ENCODE measurements at places on chromosomes 2 and 18.

GRCh38 chr2:100813527-100813926, 6.4 kb upstream of the NPAS2 start:
- DNase-seq = no peak

DNA sequence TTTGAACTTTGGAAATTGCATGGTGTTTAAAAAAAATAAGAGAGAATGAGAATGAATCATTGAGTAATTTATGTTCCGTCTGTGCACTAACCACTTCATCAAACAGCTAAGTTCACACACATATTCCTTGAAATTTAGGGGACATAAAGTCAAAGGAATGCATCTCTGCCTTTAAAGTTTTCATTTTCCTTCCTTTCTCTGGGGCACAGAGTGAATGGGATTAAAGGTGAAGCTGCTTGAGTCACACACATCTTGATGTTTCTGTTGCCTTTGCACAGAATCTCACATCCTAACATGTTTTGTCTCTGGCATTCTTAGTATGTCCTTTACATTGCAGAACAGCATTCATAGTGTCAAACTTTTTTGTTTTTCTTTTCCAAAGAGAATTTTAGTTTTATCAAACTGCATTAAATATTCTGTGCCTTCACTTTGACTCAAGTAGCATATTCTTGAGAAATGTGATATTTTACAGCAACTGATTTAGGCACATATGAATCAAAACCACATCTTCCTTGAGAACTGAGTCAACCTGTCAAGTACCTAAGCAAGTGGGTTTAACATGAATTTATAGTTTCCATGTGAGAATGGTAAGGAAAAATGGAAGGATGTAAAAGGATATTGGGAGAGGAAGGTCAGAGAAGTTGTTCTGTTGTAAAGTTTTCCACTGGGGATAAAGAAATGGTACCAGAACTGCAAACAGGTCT, 169.1 kb upstream of the THUMPD2 start:
- no peak for DNase-seq

- no peak for DNase-seq
Observed at GRCh38 chr2:45343251-45344017, 267.6 kb downstream of the SRBD1 start.

- DNase-seq = no peak
Observed at GRCh38 chr18:76988827-76989646, 143.5 kb downstream of the MBP start.

- DNase-seq = no peak
Observed at GRCh38 chr18:76499021-76499420, 4.0 kb upstream of the ZNF516 start.

DNA sequence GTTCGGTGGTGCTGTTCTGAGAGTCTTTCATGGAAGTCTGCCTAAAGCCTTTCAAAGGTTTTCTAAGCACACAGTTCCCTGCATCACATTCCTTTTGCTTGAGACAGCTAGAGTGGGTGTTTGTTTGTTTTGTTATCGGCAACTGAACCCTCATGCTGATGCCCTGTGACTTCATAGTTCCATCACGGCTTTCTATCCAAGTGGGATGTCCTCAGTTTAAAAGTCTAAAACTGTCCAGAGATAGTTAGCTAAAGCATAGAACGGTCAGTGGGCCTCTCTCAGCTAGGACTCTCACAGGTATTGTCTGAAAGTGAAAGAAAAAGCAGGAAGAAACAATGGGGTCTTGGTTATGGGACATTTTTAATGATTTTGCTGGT, 337.3 kb downstream of the OSR1 start:
- no peak for DNase-seq

GRCh38 chr2:97669448-97669847, at the start of gene C2orf92:
C2orf92 (plus strand) TSS chr2:97669713; CDS start chr2:97669789, 76 bp downstream.
- no peak for DNase-seq

- DNase-seq = no peak
Observed at GRCh38 chr18:28459587-28459986, 282.7 kb upstream of the CDH2 start.

DNA sequence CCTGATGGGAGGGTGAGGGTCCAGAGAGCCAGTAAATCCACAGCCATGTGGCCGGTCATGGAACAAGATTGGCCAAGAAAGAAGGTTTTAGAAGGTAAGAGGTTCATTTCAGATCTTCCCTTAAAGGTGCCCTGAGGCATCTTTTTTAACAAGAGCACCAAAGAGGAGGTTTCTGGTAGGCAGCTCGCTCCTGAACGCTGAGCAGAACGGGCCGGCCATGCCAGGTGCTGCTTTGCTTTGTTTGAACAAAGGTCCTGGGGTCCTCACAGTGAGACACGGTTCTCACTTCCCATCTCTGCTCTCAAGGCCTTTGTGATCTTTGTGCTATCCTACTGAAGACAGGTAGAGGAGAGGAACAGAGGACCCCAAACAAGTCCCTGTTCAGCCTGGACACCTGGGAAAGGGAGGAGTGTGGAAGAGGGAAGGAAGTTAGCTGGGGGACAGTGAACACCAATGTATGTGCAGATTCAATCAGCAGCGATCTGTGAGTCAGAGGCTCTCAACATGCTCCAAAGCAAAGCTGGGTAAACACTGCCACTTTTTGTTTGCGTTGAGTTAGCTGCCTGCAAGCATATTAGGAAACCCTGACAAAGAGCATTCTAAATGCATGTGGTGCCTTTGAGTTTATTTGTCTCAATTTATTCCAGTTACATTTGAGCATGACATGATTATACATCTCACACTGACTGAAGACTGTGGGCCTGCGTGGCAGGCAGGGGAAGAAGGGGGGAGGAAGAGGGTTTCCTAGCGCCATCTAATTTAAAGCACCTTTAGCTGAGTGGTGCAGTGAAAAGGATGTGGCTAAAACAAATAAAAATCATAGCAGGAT, 102.4 kb downstream of the ASB1 start:
- DNase-seq = no peak

DNA sequence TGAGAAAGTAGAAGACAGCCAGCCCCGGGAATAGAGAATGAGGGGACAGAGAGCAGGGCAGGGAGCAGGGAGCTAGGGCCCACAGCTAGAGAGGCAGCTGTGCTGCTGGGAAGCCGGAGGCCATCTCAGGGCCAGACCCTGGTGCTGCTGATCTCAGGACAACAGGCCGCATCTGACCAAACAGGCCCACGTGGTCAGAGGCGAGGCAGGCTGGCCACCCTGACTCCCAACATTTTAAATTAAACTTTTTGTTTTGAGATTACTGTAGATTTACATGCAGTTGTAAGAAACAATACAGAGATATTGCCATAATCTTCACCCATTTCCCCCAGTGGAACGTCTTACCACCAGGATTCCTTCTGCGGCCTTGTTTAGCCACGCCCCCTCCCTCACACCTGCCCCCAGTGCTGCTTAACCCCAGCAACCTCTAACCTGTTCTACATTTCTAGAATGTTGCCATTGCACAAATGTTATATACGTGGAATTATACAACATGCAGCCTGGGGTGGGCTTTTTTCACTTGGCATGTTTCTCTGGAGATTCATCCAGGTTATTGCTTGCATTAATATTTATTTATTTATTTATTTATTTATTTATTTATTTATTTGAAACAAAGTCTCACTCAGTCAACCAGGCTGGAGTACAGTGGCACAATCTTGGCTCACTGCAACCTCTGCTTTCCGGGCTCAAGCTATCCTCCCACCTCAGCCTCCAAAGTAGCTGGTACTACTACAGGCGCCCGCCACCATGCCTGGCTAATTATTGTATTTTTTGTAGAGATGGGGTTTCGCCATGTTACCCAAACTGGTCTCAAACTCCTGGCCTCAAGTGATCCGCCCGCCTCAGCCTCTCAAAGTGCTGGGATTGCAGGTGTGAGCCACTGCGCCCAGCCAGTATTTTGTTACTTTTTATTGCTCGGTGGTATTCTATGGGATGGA, 48.6 kb upstream of the GPR17 start:
- no peak for DNase-seq

- DNase-seq = no peak
Observed at GRCh38 chr2:111157071-111157661, 36.5 kb downstream of the BCL2L11 start.

DNA sequence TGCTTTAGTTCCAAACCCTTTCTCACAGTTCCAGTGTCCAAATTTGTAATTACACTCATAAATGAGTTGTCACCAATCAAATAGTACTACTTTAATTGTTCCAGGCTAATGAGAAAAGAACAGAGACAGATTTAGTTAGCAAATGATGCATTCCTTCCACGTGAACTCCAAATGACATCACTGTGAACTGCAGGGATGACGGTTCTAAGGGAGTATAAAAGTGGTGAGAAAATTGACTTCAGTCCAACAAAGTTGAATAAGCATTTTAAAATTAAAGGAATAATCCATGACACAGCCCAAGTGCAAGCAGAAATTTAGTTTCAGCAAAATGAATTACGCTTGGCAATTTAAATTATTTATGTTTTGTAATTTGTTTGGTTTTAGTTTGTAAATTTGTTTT, 102.0 kb upstream of the LRATD1 start:
- no peak for DNase-seq

DNA sequence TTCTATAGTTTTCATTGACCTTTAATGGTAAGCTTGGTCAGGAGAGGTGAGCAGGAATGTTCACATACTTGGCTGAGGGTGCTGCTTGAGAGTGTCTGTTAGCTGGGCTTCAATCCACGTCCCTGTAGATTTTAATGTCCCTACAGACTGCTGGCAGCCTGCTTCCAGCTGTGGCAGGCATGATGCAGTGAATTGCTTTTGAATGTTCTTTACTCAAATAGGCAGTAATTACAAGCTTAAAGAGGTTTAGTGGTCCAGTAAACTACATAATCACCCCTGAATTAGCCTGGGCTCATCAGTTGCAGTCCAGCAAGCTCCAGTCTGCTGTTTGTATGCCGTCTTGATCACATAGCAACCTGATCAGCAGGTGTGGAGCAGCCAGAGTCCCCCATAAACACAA, 102.1 kb downstream of the MEIS1 start:
- no peak for DNase-seq

DNA sequence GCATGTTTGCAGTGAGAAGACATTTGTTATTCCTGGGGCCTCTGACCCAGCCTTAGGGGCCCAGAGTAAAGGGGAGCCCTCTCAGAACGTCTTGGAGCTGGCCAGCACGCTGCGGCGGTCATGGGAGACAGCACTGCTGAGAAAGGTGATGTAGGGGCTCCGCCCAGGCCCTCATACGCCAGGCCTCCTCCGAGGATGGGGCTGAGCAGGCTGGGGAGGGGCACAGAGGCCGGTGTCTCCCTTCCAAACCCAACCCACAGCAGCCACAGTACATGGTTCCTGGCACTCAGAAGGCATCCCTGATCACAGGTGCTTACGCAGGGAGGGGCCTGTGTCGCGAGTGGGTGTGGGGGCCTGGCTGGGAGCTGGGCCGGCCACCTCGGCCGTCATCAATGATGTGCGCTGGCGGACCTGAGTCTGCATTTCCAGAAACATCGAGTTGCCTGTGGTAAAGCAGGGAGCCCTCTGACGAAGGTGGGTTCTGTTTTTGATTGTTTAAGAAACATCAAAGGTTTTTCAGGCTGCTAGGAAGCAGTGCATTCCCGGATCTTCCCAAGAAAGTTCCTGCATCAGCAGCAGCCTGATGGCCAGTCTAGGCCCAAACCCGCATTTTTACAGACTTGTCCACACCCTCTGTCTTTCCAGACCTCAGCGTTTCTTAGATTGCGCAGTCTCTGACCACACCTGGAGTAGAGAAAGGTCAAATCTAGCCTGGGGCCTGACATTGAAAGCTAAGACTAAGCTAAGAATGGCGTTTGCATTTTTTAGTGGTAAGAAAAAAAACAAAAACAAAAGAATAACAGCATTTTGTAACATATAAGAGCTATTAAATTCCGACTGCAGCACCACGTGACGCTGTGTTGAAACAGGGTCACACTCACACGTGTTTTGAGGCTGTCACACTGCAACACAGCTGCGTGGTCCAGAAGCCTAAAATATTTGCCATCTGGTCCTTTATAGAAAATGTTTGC, 51.2 kb upstream of the PXDN start:
- no peak for DNase-seq

GRCh38 chr2:7060156-7060555, 142.9 kb downstream of the RNF144A start:
- no peak for DNase-seq

DNA sequence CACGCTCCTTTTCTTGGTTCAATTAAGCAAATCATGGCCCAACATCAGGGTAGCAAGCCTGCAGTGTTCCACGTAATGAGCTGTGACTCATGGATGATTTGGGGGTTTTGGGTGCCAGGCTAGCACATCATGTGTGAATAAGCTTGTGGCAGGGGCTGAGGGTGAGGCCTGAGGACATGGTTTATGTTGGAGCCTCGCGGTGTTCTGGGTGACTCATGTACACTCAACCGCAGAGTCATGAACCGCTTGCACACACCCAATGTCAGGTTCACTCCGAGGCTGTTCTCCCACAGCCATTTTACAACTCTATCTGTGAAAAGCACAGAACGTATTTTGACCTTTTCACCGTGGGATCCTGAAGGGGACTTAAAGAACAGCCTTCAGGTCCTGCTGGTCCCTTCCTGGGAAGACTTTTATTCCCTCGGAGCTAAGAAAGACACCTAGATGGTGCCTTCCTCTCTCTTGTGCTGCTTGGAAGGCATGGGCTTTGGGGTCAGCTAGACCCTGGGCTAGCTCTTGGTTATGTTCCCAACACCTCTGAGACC, 139.9 kb upstream of the ZEB2 start:
- DNase-seq = peak; percentile 68

DNA sequence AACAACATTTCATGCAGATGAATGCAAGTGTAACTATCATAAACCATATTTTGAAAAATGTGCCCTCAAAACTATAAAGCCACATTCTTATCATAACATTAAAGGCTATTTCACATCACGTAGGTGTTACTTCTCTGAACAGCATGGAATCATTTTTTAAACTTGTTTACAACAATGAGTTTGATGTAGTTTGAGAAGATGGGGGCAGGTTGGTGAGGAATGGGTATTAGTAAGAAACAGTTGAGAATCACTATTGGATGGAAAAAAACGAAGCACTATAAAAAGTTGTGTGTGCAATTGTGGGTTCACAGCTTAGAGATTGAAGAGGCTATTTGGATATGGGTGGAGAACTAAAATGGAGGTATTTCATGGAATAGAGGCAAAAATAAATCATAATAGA, 569.1 kb downstream of the ARHGAP15 start:
- DNase-seq = no peak

GRCh38 chr2:206257350-206257749, 17.1 kb upstream of the ZDBF2 start:
- no peak for DNase-seq

DNA sequence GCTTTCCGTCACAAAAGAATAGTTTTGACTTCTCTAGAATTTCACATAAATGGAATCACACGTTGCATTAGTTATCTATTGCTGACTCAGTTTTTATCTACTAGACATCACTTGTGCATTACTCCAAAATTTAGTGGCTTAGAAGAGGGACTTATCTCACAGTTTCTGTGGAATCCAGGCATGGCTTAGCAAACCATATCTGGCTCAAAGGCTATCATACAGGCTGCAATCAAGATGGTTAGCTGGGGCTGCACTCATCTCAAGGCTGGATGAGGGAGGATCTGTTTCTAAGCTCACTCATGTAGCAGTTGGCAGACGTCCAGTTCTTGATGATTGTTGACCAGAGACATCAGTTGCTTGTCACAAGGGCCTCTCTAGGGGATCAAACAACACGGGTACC, 6.6 kb upstream of the DSC3 start:
- no peak for DNase-seq

GRCh38 chr2:67213270-67213670, 183.9 kb upstream of the ETAA1 start:
- DNase-seq = no peak

Data from CD4-positive, alpha-beta T cell treated with Interleukin-2 at 100 ng/mL for 4 hours (primary cell).